Pancreas (tissue), 10 donors: ENCODE measurements at places on chromosomes 2 and 18.

- no peak for DNase-seq
Observed at GRCh38 chr2:221527776-221528309, 44.3 kb downstream of the EPHA4 start.

DNA sequence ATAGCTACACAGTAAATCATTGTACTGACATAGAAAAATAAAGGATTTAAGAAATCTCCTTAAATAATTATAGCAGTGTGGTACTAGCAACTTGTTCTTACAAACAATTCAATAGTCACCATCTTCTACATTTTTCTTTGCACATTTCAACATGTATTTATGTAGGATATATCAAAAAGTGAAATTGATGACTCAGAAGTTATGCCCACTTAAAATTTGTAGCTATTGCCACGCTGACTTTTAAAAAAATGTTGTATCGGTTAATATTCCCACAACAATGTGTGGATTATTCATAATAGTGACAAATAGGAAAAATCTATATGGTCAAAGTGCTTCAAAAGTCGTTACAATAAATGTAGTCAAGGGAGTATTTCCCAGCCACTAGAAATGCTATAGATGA is 6.7 kb downstream of the TGFA start:
- DNase-seq: no peak

GRCh38 chr2:84694088-84694622 is 177.9 kb downstream of the DNAH6 start:
- no peak for DNase-seq

GRCh38 chr2:45339253-45339652 is 271.8 kb downstream of the SRBD1 start:
- DNase-seq: no peak

GRCh38 chr2:120465989-120466703 is 120.2 kb downstream of the INHBB start:
- DNase-seq: no peak

DNA sequence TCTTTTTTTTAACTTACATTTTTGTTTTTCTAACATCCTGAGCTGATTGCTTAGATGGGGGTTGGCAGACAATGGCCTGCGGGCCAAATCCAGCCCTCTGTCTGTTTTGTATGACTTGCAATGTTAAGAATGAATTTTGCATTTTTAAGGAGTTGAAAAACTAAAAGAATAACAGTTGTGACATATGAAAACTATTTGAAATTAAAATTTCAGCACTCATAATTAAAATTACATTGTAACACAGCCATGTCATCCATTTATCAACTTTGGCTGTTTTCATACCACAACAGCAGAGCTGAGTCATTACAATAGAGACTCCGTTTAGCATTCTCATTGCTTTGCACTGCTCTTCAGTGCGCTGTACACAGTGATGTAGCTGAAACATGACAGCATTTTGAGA is 94.1 kb upstream of the MC4R start:
- DNase-seq: no peak

DNA sequence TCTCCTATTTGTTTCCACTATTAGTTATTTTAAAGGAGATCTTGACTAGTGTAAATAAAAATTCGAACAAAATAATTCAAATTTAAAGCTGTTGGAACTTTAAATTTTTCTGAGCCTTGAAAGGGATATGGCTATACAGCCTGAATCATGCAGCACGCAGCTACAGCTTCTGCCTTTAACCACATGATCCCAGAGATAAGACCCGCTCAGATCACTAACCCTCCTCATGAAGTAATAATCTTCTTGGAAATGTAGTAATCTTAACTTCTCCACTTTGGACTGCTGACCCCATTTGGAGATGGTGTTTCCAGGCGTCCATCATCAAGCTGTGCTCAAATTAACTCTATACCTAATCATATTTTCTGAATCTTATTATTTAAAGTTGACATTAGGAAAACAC is 336.6 kb downstream of the DSC3 start:
- DNase-seq: no peak

- peak; percentile 40 for DNase-seq
Observed at GRCh38 chr2:9178904-9179571, 27.6 kb upstream of the ASAP2 start.

DNA sequence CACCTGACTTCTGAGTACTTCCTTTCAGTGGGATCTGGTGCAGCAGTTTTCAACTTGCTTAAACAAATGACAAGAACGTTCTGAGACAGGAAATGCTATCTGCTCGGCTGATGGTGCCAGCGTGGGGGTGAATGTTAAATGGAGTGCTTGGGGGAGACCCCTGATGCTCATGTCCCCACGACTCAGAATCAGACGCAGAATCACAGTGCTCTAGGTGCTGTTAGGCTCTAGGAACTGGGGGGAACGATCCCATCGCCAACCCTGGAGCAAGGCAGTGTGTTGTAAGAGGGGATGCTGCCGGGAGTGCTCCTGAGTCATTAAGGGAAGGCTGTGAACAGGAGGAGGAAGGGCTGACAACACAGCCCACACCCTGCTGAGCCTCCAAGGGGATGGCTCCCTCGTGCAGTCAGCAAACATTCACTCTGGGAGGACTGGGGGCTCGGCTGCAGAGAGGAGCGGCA is 34.1 kb upstream of the KCNF1 start:
- DNase-seq: no peak

- no peak for DNase-seq
Observed at GRCh38 chr18:2303517-2304238, 267.6 kb downstream of the METTL4 start.

DNA sequence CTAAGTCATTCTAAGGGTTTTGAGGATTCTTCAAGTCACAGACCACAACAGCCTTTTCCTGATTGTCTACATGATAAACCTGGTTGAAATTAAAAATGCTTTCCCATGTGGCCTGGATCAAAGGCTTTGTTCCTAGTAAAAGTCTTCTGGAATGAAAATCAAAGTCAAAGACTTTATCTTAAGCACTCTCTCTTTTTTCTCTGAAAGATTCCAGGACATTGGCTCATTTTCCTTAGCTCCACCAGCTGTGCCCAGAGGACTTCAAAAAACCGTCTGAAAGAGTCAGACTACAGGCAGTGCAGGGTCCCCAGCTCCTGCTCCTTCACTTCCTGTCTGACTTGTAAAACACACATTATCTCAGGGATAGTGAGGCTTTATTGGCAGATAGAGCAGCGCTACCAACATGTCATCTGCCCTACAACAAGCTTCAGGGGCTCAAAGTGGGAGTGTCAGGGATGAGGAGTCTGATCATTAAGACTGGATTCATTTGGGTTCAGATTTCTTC is 148.2 kb downstream of the ESCO1 start:
- no peak for DNase-seq

DNA sequence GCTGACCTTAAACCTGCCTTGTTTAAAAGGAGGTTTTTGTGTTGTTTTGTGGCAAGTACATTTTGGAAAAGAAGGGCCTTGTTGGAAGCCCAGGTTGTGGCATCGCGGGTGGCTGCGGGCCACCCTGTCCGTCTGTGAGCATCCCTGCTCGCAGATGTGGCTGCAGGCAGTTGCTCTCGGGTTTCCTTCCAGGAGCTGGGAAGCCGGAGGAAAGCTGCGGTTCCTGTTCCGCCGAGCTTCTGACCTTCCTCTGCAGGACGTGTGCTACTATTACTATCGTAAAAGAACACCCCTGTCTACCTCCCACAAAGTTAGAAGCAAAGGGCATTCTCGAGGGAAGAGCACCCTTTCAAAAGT is 766 bp downstream of the MFF start:
- no peak for DNase-seq

GRCh38 chr18:38619129-38619528 is 1053.5 kb upstream of the CELF4 start:
- no peak for DNase-seq

DNA sequence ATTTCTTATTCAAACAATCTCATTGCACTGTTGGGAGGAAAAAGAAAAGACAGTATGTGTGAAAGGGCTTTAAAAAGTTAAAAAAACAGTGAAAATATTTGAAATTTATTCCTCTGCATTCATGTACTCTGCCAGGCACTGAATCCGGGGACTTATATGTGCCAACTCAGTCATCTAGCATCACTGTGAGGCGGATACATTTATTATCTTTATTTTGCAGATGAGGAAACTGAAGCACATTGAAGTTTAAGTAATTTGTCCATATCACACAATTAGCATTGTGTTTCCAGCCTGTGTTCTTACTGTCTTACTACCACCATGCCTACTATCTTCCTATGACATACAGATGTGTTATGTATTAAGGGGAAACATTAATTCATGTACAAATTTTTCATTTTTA is 1.8 kb downstream of the LCLAT1 start:
- DNase-seq: no peak

DNA sequence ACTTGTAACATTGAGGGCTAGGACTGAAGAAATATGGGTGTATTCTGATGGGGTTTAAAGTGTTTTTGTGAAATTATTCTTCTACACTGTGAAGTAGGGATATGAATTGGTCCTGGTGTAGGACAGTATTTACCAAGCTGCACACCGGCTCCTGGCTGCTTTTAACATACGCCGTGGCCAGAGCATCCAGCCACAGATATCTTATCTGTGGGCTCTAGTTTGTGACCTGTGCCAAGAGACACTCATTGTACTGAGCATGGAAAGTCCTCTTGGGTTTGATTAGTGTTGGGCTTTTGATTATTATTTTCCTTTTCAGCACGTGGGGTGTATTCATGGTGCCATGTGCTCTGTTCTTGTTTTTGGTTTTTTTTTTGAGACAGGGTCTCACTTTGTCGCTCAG is 8.0 kb downstream of the USP39 start:
- no peak for DNase-seq

- DNase-seq: no peak
Observed at GRCh38 chr2:127321303-127321702, 27.4 kb upstream of the ERCC3 start.

- DNase-seq: no peak
Observed at GRCh38 chr2:45390441-45390840, 220.6 kb downstream of the SRBD1 start.

GRCh38 chr2:132477436-132477835 is 60.8 kb downstream of the GPR39 start:
- no peak for DNase-seq

GRCh38 chr2:207121784-207122183 is 44.0 kb downstream of the KLF7 start:
- DNase-seq: no peak

GRCh38 chr2:111050701-111051376 is 69.9 kb upstream of the BCL2L11 start:
- DNase-seq: no peak

DNA sequence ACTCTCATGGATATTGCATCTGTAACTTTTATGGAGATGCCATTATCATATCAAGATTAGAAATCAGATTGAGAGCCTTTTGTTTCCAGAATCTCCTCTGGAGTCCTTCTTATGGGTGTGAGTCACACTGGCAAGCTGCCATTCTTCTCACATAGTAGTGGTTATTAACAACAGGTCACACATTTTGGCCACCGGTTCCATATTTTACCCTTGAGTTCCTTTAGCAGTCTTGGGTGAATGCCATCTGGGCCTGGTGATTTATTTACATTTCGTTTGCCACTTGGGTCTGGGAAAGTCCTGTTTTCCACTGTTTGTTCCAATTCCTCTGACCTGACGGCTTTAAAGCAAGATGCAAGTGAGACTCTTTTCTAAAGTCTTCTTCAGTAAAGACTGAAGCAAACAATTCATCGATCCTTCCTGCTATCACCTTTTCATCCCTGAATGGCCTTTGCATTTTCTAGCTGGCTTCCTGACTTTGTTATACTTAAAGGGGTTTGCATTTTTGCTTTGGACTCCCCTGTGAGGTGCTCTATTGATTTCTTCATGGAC is 80.5 kb upstream of the CAVIN2 start:
- DNase-seq: peak; percentile 47

DNA sequence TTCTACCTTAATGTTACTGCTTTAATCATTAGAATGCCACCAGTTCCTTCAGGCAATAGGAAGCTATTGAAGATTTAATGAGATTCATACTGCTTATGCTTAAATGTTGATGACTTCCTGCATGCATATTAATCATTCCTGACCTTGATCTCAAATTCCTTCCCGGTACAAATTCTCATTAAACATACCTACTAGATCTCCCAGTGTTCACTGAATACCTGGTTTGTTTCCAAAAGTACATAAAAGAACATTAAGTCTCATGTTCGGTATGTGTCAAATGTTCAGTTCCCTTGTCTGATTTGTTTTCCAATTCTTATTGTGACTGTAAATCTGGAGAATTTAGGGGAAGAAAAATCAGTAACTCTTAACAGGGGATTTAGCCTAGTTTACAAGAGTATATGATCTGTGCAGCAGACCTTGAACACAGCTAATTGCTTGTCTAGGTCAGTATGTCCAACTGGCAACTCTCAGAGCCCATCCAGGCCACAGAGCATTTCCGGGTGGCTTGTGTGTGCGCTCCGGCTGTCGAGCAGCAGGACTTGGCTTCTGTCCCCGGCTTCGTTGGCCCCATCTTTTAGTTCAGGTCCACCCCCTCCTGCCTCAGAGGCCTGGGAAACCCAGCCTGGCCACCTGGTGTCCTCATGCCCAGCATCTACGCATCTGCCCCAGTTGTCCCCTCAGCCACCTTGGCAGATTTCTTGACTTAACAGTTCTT is 13.1 kb downstream of the METAP1D start:
- no peak for DNase-seq

DNA sequence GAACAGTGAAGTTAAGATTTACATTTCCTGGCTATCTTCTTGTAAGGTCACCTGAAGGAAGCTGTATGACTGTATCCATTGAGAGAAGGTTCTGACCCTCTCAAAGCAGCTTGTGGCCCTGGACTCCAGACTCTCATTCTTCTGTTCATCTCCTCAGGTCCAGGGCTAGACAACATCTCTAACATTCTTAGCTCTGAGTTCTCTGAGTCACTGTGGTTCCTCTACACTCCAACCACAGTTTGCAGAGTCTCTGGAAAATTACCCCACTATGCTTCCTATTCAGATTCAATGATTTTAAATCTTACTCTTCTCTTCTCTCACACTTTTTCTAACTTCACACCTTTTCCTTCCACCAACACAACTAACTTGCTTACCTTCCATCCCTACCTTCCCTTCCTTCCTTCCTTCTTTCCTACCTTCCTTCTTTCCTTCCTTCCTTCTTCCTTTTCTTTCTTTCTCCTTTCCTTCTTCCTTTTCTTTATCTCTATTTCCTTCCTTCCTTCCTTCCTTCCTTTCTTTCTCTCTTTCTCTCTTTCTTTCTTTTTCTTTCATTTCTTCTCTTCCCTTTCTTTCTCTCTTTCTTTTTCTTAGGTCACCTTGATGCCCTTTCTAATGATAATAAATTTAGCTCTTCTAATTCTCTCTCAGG is 824.3 kb upstream of the ZEB2 start:
- DNase-seq: no peak
